ENCODE measurements at places on chromosomes 5 and 9. TPM values are rescaled to one million over a fixed set of nuclear protein-coding genes. Genes with fewer than 3 reads are reported as not detected.
A peak's percentile ranks its signal among the peaks of the same experiment; 100 is the strongest.

Gene LCN10
- 9.4 TPM for total RNA-seq

Gene MYMK
- not detected for total RNA-seq

Gene TEX48
- total RNA-seq = not detected

Gene HBEGF
- 22.6 TPM for total RNA-seq

Gene SPINK5
- 0.54 TPM for total RNA-seq

GRCh38 chr5:114416254-114416653, 54.4 kb downstream of the KCNN2 start:
- H3K4me3 ChIP-seq = no peak overlapping the region
- DNase-seq = no peak
- H3K36me3 ChIP-seq = no peaks in the 10 kb centered on the region
- H3K27me3 ChIP-seq = no peaks in the 10 kb centered on the region
- H3K4me1 ChIP-seq = no peaks in the 10 kb centered on the region

DNA sequence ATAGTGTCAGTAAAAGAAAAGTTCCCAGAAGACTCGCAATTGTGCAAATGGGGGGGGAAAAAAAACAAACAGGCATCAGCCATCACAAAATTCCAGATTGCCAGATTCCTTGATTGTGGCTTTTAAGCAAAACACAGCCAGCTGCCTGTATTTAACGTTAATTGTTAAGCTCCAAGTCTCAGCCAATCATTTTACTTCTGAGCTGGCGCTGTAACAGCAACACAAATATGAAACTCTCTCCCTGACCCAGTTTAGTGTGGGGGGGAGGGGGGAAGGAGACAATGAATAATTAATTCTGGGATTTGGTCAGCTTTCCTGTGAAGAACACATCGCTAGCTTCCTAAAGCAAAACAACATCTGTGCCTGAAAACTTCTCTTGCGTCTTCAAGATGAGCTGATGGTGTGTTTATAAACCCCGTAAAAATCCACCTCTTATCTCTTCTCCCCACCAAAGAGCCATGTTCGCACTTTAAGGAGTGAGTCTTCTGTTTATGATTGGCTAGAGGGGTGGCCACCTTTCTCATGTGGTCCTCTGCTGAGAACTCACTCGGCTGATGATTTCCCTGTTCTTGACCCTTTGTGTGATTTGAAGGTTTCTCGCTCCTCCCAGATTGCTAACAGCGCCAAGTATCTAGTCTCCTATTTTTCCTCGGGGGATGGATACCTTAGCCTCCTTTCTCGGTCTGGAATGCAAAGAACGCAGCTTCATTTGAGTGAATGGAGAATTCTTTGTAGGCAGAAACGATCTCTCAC, 160.2 kb upstream of the DAPK1 start:
- H3K36me3 ChIP-seq = no peaks in the 10 kb centered on the region
- DNase-seq = no peak
- no peak overlapping the region for H3K27ac ChIP-seq
- peak overlapping the region; percentile 59 for H3K4me3 ChIP-seq
- H3K4me1 ChIP-seq = peaks cover 11% of the 10 kb centered on the region
- no peaks in the 10 kb centered on the region for H3K27me3 ChIP-seq

- H3K36me3 ChIP-seq = no peaks in the 10 kb centered on the region
- peaks cover 34% of the 10 kb centered on the region for H3K4me1 ChIP-seq
- DNase-seq = no peak
These were observed 14.8 kb downstream of the NCS1 start for GRCh38 chr9:130186839-130187522.

DNA sequence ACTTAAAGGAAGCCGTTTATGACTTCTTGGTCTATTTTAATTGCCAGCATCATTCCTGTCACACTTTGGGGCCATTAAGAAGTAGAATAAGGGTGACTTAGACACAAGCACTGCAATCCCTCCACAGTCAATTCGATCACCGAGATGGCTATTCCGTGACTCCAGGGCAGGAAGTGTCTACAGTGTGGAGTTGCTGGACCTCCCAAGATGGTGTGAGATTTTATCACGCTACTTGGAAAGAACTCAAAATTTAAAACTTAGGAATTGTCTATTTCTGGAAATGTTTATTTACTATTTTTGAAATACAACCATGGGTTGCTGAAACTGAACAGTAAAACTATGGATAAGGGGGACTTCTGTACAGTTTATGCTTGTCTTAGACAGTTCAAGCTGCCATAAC, 6.2 kb downstream of the FBXL7 start:
- H3K4me1 ChIP-seq = peaks cover 48% of the 10 kb centered on the region
- H3K36me3 ChIP-seq = no peaks in the 10 kb centered on the region
- H3K4me3 ChIP-seq = no peak overlapping the region
- DNase-seq = no peak

- H3K27me3 ChIP-seq = no peaks in the 10 kb centered on the region
- H3K4me3 ChIP-seq = no peak overlapping the region
- no peak overlapping the region for H3K27ac ChIP-seq
- no peaks in the 10 kb centered on the region for H3K36me3 ChIP-seq
- no peak for DNase-seq
These were observed 15.6 kb downstream of the PTGS1 start for GRCh38 chr9:122386311-122386872.

DNA sequence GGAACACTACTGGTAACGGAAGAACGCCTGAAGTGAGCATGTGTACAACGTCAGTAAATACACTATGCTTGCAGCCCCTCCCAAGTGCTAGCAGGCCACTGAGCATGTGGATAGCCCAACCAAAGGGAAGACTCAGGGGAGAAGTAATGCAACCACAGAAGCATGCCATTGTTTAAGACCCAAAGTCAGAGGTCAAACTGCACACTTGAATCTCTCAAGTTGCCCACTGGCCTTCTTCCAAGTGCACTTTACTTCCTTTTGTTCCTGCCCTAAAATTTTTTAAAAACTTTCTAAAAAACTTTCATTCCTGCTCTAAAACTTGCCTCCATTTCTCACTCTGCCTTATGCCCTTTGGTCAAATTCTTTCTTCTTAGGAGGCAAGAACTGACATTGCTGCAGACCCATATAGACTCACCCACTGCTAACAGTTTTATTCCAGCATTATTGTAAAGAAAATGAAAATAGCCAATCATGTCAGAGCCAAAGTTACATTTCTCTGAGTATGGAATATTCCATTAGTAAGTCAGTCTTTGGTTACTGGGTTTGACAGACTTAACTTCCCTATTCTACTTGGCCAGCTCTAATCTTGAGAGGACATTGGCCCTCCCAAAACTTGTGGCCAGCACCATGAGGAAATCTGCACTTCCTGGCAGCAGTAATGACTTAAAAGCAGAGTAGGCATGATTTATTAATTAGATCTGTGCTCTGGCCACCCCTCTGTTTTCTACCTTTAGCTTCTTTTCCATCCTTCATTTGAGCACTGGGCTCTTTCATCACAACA, 76.9 kb downstream of the TSSK1B start:
- H3K4me3 ChIP-seq = no peak overlapping the region
- H3K27me3 ChIP-seq = no peaks in the 10 kb centered on the region
- H3K36me3 ChIP-seq = no peaks in the 10 kb centered on the region
- peaks cover 7% of the 10 kb centered on the region for H3K4me1 ChIP-seq
- H3K27ac ChIP-seq = no peak overlapping the region
- no peak for DNase-seq

DNA sequence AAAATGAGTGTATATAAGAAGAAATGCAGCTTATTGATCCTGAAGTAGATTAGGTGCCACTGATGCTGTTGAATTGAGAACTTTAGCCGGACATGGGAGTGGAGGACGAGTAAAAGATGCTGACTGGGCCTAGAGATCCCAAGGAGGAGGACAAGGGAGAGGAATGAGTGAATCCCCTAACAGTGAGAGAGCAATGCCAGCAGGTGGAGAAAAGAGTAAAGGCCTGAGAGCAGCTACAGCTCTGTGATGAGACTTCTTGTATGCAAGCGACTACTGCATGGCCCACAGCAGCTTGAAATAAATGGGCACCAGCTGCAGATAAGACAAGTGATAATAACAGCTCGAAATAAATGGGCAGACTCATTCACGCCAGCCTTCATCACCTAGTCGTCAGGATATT, 44.5 kb upstream of the JMY start:
- H3K4me1 ChIP-seq = no peaks in the 10 kb centered on the region
- no peak overlapping the region for H3K4me3 ChIP-seq
- no peaks in the 10 kb centered on the region for H3K36me3 ChIP-seq
- no peak for DNase-seq

GRCh38 chr9:112925058-112925641, 34.5 kb upstream of the SLC46A2 start:
- no peak overlapping the region for H3K27ac ChIP-seq
- H3K27me3 ChIP-seq = no peaks in the 10 kb centered on the region
- no peak for DNase-seq
- H3K36me3 ChIP-seq = no peaks in the 10 kb centered on the region
- no peak overlapping the region for H3K4me3 ChIP-seq

- H3K27ac ChIP-seq = peak overlapping the region; percentile 83
- no peak for DNase-seq
- H3K27me3 ChIP-seq = no peaks in the 10 kb centered on the region
- H3K4me1 ChIP-seq = peaks cover 18% of the 10 kb centered on the region
These were observed 18.7 kb downstream of the ERGIC1 start for GRCh38 chr5:172852490-172853354.

- H3K27ac ChIP-seq = no peak overlapping the region
- H3K4me1 ChIP-seq = no peaks in the 10 kb centered on the region
- no peaks in the 10 kb centered on the region for H3K36me3 ChIP-seq
These were observed 40.5 kb upstream of the FAM81B start for GRCh38 chr5:95350631-95351030.

DNA sequence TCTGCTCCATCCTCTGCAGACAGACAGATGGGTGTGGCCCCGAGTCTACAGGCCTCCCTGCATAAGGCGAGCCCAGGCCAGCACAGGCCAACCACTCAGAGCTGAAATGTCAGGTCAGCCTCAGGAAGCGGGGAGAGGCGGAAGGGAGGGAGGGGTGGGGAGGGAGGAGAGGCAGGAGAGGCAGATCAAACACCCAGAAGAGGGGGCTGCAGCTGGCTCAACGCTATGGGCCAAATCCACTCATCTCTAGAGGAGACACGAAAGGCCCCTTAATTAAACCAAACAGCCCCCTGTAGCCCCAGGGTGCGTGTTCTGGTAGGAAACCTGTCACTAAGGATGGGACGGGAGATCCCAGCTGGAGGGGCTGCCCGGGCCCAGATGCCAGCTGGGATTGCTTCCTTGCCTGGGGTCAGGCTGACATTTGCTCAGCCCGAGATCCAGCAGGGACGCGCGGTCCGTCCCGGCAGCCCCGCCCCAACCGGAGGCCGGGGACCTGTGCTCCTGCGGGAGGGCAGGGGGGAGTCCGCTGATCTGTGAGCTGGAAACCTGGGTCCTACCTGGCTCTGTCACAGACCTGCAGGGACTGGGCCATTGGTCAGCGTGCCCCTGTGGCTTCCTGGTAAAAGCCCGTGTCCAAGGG, 97.2 kb upstream of the SARDH start:
- no peak overlapping the region for H3K4me3 ChIP-seq
- H3K4me1 ChIP-seq = no peaks in the 10 kb centered on the region
- no peaks in the 10 kb centered on the region for H3K36me3 ChIP-seq
- DNase-seq = no peak
- no peaks in the 10 kb centered on the region for H3K27me3 ChIP-seq

DNA sequence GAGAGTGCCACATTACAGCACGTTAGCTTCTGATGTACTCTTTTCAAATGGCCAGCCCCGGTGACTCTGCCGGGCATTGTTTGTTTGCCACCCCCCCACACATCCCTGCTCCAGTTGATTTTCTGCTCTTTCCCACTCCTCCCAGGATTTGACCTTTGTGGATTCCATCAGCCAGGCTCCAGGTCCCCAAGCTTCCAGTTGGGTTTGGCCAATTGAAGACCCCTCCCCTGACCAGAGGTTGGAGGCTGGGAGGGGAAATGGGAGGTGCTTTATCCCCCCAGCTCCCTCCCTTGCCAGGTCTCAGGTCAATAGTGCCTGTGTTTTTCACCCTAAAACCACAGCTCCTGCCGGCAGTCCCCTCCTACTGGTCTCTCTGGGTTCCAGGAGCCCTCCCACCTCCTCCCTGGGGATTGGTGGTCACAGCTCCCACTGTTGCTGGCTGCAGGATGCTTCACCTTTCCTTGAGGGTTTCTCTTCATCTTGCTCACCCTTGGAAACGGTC, 34.9 kb downstream of the IRF1 start:
- H3K27ac ChIP-seq = no peak overlapping the region
- peaks cover 12% of the 10 kb centered on the region for H3K4me1 ChIP-seq

Data from thoracic aorta (tissue), 2 donors.